ENCODE measurements at places on chromosomes 2 and 18.

DNA sequence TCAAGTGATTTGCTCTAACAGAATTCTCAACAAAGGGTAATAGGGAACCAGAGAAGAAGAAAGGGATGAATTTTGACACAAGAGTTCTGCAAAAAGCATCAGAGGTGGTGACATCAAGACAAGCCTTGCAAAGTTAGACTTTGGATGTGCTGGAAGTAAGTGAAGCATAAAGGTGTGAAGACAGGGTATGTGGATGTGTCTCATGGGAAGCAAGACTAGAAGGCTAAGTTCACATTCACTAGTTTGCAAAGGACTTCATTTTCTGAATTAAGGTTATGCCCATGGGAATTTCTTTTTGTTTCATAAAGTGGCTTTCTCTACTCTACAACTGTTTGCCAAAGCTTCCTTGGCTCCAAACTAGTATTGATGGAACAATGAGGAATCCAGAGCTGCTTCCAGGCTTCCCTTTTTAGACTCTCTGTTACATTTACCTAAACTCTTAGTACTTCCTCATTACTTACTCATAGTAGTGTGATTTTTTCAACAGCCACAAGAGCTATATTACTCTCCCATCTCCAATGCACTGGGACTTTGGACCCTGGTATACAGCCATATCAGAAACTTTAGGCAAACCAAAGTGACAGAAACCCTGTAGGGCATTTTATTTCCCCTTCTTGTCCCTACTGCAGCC lies 21.1 kb upstream of the IHH start:
- DNase-seq: no peak

- DNase-seq: no peak
Observed at GRCh38 chr2:177306550-177306949, 42.0 kb upstream of the NFE2L2 start.

DNA sequence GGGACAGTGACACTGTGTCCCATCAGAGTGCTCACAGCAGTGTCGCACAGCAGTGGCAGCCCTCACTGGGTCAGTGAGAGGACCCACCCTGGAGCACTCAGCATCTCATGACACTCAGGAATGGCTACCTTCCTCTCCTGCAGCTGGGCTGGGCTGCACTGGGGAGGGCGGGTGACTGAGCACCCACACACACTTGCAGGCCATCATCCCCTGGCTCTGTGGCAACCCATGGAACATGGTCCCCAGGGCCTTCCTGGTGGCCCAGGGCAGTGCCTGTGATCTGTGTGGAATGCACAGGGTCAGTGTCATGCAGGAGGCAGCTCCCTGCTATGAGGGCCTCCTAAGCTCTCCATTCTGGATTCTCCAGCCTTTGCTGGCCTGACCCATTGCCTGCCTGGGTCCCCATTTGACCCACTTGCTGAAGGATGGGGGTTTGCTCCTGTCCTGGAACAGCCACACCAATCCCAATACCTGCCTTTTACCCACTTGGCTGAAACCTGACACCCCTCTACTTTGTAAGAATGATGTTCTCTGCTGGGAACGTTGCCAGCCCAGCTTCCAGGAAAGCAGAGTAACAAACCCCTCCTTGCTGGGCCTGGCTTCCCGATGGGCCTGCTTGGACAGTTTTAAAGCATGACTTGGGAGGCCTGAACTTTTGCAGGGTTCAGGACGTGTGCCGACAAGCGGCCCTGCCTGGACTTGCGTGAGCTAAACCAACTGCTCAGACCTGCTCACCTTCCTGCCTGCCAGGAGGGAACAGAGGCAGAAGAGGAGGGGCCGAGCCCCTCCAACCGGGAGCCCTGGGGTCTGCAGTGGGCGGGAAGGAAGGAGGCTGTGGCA lies 13.7 kb downstream of the HS6ST1 start:
- DNase-seq: no peak

- DNase-seq: no peak
Observed at GRCh38 chr2:186695081-186695756, 1.4 kb downstream of the FAM171B start.

GRCh38 chr18:21602299-21602587 lies 1.7 kb upstream of the ESCO1 start:
- DNase-seq: no peak

DNA sequence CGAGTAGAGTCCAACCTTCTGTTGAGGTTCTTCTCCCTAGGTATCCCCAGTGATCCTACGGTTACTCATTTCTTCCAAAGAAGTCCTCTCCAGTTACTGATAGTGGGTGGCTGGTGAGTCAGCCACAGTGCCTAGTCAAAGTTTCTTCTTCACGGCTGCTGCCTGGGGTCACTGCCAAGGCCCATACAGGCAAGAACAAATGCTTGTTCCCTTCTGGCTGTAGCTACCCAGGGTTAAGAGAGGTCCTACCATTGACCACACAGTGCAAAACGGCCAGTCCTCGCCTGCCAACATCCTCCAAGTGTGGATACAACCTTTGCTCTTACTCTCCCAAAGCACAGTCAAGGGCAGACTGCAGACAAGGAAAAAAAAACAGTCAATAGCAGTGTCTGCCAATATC lies 2.9 kb upstream of the PTPN4 start:
- no peak for DNase-seq

DNA sequence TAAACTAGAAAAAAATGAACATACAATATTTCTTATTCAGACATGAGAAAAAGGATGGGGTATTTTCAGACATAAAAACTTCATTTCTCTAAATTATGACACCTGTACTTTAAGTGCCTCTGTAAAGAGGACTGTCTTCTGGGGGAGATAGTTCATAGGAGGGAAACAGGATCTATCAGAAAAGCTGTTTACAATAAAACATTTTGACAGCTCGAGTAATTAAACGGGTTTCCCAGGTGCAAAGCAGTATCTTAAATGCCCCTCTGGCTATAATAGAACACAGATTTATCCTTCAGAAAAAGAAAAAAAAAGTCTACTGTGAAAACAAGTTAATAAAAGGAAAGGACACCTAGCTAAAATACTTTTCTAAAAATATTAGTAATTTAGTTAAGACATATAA lies 311.4 kb upstream of the UBE2E3 start:
- no peak for DNase-seq

GRCh38 chr2:219561179-219562048 lies 9.9 kb downstream of the OBSL1 start:
- no peak for DNase-seq

DNA sequence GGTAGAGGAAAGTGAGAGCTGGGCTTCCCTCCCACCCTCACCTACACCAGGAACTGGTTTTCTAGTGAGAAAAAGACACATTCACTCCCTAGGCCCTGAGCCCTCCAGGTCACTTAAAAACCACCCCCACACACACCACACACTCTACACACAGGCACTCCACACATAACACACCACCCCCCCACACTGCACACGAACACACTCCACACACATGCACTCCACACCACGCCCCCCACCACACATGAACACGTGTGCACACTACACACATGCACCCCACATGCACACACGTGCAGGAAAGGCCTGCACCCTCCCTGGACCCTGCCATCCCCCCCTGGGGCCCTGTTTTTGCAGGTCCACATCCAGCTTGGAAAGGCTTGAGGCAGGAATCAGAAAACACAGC lies 67.6 kb downstream of the RALBP1 start:
- no peak for DNase-seq

DNA sequence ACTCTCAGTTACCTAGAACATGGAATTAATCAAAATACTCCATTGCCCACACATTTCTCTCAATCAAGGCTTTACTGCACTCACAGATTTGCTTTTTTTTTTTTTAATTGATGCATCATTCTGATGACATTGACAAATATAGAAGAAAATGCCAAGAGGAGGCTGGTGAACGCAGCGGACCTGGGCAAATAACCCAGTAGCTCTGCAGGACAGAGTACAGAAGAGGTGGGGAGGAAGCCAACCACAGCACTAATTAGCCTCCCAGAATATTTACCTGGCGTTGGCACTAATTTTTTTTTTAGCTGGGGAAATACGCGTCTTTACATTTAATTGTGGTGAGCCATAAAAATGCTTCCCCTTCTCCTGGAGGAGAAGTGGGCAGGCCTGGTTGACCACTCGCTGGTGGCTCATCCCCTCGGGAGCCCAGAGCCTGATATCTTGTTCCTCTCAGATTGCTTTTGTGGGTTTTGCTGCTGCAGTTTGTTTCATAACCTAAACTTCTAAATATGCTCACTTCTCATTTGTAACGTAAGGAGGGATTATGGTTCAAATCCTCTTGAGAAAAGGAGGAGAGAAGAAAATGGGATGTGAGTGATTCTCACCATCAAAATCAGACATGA lies 165.8 kb upstream of the EPB41L3 start:
- DNase-seq: no peak

DNA sequence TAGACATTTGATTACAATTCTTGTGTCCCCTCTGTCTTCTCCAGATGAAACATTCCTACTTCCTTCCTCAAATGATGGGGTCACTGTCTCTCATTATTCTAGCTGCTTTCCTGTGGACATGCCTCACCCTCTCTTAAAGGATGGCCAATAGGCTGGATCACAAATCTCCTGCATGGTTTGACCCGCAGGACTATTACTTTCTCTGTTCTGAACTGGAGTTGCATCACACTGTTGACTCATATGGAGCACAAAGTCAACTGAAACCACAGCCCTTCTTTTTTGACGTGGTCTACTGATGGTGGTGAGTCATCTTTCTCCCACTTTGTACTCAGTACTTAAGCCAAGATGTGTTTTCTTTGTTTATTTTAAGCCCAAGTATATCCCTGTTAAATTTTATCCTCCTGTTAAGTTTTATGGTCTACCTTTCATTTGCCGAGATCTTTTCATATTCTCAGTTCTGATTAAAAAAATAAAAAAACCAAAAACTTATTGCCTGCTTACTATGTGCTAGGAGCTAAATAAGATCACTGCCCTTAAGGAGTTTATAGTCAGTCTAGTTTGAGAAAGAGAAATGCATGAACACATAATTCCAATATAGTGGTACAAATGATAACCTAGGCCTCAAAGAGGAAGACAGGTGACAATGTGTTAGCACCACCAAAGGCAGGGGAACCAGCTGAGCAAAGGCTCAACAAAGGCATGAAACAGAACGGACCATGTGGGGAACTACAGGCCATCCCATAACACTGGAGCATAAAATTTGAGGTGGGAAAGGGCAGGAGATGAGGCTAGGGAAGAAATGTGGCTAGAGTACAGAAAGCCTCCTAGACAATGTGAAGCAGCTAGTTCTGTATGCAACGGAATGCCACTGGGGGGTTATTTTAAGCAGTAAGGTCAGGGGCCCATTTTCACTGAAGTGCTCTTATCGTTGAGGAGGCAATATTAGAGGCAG lies 67.6 kb upstream of the ZFP36L2 start:
- DNase-seq: peak; percentile 12

- no peak for DNase-seq
Observed at GRCh38 chr2:74922592-74923227, 35.7 kb upstream of the POLE4 start.

DNA sequence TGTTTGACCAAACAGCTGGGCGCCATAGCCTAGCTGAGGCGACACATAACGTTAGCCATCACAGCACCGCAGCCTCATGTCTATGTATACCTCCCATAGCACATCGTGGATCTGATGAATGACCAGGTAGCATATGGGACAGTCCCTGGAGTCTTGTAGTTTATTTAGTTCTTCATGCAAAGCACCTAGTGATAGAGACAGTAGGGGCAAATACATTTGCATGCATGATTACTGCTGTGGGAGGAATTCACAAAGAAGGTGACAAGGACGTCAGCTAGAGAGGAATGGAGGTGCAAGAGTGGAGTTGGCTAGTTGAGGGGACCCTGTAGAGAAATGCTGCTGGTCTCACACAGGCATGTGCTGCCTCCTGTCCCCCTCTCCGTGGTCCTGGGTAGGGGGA lies 478.9 kb upstream of the HS6ST1 start:
- DNase-seq: no peak

DNA sequence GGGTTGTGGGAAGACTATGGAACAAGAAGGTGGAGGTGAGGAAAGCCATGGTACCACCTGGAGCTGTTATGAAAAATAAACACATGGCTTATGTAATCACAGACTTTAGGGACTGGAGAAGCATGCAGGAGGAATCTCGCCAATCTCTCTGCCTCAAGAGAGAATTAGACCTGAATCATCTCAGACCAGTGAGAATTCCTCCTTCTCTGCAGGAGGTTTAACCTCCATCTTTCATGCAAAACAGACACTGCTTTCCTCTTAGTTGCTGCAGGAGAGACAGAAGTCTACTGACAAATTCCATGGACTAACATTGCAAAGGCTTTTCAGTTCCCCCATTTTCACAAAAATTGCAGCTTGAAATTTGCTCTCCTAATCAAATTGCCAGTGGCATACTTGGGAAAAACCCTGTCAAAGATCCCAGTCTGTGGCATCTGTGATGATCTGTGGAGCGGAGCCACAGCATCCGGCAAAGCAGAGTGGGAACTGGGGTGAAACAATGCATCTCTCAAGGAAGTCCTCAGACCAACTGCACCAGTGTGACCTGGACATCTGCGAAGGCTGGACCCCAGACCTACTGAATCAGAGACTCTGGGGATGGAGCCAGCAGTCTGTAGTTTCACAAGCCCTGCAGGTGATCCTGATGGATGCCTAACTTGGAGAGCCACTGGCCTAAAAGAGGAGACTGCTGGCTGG lies 28.6 kb upstream of the NCKAP5 start:
- no peak for DNase-seq

Data from activated CD4-positive, CD25-positive, alpha-beta regulatory T cell treated with anti-CD3 and anti-CD28 coated beads, Interleukin-2, amount 50 U/mL, for 16 hours (primary cell).